ENCODE measurements at places on chromosomes 7 and 10.
A peak's percentile ranks its signal among the peaks of the same experiment; 100 is the strongest.

DNA sequence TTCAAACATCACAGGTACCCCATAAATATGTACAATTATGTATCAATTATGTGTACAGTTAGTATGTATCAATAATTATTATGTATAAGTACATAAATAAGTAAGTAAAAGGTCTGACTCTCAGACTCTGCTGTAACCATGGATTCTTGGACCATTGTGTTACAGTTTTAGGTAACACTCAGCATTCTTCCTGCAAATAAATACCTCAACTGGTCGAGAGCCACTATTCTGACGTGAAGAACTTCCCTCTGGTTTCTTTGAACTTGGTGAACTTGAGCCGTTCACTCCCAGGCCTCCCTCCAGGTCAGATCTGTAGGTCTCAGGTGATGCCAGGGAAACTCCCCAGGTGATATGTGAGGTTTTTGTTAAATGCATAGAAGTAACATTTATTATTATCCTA, 191.8 kb upstream of the PLXNA4 start:
- no peak for DNase-seq

DNA sequence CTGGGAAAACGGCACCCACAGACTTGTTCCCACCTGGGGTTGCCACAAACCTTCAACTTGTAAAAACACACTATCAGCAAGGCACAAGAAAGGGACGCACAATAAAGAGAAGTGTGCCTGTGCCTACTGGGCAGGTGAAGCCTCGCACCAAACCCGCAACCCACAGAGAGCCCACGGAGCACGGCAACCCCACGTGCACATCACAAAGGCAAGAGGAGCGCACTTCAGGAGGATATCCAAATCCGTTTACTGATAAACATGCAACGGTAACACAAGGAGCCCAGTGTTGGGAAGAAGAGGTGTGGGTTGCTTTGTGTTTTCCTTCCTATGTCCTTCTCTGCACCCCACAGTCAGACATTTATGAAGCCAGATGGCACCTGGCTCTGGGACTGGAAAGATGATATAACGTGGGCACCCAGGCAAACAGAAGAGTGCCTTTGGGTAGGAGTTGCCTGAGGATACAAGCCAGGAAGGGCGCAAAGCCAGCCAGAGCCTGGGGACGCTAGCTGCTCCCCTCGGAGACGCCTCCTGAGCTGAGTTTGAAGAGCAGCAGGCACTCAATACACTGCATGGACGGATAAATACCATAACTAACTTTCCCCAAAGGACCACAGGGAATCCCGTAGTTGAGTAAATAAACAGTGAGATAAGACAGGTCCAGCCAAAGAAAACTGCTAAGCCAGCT, 41.6 kb downstream of the TCERG1L start:
- DNase-seq = no peak

GRCh38 chr7:157541295-157542067, 204.7 kb downstream of the DNAJB6 start:
- no peak for DNase-seq

DNA sequence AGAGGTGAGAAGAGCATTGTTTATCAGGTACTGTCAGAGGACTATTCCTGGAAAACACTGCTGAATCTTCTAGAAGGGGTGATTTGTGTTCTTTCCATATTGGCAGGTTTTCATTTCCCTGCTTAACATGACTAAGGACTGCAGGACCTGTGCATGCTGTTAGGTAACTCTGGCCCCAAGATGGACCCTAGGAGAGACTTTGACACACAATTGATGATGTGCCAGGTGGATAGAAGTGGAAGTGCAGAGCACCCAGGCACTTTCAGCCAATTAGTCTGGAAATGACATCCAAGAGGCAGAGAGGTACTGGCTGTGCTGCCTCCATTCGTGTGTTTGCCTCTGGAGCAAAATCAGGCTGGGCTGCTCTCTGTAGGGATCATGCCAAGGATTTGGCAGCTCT, 496.3 kb upstream of the GALNT17 start:
- no peak for DNase-seq

DNA sequence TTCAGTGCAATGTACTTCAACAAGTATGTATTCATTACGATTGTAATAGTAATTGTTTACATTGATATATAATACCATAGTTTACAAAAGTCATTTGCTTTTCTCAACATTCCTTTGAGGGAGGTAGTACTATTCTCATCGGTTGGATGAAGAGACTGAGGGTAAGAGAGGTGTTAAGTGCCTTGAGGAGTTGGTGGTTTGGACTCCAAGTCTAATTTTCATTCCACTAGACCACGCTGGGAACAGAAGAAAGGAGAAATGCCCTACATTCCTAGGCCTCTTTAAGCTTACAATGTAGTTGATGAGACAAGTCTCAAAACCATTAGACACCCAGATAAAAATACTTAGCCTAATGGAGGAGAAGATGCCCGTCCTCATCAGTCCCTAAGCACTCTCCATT, 28.6 kb downstream of the CDK1 start:
- peak; percentile 55 for DNase-seq

- DNase-seq = peak; percentile 41
These were observed 33.9 kb downstream of the CACUL1 start for GRCh38 chr10:118720685-118721538.

GRCh38 chr10:49123981-49124950, 8.9 kb upstream of the VSTM4 start:
- DNase-seq = no peak

All from fibroblast of skin of left quadriceps (primary cell).